Activated CD4-positive, CD25-positive, alpha-beta regulatory T cell treated with anti-CD3 and anti-CD28 coated beads, Interleukin-2, amount 50 U/mL, for 16 hours (primary cell): ENCODE measurements at places on chromosomes 6 and 20.

GRCh38 chr20:36199345-36200257, 36.7 kb upstream of the AAR2 start:
- DNase-seq, result peak; percentile 46

GRCh38 chr6:139611327-139612134, 237.1 kb upstream of the CITED2 start:
- no peak for DNase-seq

GRCh38 chr20:16810216-16810615, 62.1 kb downstream of the OTOR start:
- DNase-seq, result no peak

GRCh38 chr20:22529150-22530019, 55.0 kb downstream of the FOXA2 start:
- no peak for DNase-seq

GRCh38 chr6:37669306-37669705, 28.4 kb downstream of the MDGA1 start:
- DNase-seq, result no peak

- DNase-seq, result no peak
Measured at GRCh38 chr6:84151669-84152068, 75.8 kb downstream of the CEP162 start.

GRCh38 chr20:31903627-31904386, 33.4 kb downstream of the TTLL9 start:
- DNase-seq, result no peak

GRCh38 chr6:6851059-6851948, 256.5 kb upstream of the RREB1 start:
- DNase-seq, result no peak

- no peak for DNase-seq
Measured at GRCh38 chr6:154197196-154197860, 158.3 kb downstream of the OPRM1 start.
